ENCODE measurements at places on chromosomes 6 and 20.

GRCh38 chr6:140641412-140641811 is 1267.0 kb upstream of the CITED2 start:
- DNase-seq: no peak

DNA sequence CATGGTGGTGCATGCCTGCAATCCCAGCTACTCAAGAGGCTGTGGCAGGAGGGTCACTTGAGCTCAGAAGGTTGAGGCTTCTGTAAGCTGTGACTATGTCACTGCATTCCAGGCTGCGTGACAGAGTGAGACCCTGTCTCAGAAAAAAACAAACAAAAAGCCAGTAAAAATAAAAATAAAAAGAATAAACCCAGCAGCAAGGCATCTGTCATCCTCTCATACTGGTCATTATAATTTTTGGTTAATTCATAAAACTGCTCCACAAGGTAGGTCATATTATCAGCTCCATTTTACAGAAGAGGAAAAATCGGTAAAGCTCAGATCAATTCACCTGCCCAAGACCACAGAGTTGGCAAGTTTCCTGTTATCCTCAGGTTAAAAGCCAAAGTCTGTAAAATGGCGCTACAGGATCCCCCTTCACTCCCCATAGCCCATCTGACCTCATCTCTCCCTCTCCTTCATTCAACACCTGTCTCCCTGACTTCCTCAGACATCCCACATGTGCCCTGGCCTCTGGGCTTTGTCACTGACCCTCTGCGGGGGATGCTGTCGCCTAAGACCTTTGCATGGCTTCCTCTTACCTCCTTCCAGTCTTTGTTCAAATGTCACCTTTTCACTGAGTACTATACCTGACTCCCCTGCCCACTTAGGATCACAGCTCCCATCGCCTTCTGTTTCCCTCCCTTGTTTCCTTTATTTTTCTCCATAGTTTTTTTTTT is 213.2 kb upstream of the ZNF217 start:
- DNase-seq: no peak

DNA sequence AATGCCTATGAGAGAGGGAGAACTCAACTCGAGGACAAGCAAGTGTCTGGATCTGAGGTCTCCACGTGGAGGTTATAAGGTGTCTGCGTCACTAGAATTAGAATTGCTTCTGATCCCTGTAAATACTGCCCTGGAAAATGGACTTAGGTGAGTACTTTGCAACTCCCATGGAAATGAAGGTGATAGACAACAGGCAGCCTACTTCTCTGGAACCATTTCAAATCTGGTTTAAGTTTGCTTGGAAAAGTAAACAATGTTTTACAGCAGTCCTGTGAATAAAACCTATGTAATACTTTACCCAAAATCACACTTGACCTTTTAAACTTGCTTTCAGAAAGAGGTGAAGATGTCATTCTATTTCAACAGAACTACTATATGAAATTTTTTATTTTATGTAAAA is 70.1 kb upstream of the TENT5A start:
- DNase-seq: no peak

GRCh38 chr20:17568972-17569521 is 828 bp upstream of the DSTN start:
- DNase-seq: peak; percentile 75

- DNase-seq: no peak
These were observed 114.2 kb upstream of the JARID2 start for GRCh38 chr6:15131651-15132061.

GRCh38 chr20:58518387-58518786 is 3.2 kb upstream of the APCDD1L start:
- no peak for DNase-seq
